ENCODE measurements at places on chromosomes 2 and 18.
A peak's percentile ranks its signal among the peaks of the same experiment; 100 is the strongest.

- DNase-seq, result no peak
These were observed 200.0 kb downstream of the CCDC102B start for GRCh38 chr18:68997845-68998244.

- no peak for DNase-seq
These were observed 55.0 kb downstream of the LYPD6 start for GRCh38 chr2:149385350-149385749.

GRCh38 chr18:75897386-75897785 lies 469.9 kb upstream of the SMIM21 start:
- DNase-seq, result no peak

DNA sequence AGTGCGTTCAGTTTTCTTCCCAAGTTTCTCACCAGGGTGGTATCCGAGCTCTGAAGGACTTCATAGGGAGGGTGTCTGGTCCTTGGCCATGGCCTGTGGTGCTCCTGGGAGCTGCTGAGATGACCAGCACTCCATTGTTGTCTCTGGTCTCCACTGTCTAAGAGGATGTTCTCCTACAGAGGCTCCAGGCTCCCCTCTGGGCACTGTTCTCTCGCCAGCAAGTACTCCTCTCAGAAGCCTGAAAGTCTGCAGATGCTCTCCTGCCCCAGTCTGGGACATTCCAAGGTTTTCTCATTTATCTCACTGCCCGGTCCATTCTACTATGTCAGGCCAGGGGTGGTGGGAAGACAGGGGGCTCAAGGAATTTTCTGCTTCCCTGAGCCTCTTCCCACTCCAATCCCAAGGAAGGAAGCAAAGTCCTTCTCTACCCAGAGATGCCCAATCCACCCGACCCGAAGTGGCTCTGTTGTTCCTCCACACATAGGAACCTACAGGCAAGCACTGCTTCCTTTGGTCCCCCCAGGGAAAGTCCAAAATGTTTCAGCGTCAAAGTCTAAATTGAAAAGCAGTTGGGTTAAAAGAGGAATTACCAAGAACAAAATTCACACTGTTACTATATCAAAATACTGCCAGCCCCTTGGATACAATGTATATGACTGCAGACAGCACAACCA lies 110.5 kb downstream of the GYPC start:
- no peak for DNase-seq

GRCh38 chr2:212665948-212666347 lies 127.3 kb upstream of the ERBB4 start:
- DNase-seq, result no peak

DNA sequence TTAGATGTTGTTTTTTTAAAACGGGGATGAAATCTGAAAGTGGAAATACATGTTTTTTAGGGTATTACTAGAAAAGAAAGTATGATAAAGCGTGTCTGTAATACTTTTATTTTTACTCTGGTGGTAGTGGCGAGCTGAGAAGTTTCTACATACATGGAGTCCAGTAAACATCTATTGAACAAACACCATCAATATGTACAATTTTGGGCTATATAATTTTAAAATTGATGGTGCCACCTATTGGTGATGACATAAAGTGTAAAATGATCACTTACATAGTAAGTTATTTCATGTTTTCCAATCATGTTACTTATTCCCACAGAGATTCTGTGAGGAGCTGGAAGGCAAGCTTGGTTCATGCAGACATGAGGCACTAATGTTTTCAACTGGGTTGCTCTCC lies 31.5 kb upstream of the NFE2L2 start:
- DNase-seq, result peak; percentile 33

DNA sequence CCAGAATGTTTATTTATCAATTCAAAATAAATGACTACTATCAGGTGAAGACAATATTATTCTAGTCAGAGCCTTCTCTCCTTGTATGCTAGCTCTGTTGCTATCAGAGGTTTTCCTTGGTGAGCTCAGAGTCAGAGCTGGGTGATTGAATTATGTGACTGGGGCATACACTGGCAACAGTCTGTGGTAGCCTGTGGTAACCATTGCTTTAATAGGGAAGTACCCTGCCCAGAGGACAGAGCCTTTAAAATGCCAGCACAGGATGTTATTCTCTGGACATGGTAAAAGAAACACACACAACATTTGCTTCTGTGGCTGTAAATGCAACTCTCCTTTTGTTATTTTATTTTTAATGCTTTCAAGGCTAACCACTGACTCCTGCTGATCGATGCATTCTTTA lies 124.7 kb downstream of the PPP1R1C start:
- DNase-seq, result no peak

- no peak for DNase-seq
These were observed 44.5 kb downstream of the PKP4 start for GRCh38 chr2:158501301-158501700.

DNA sequence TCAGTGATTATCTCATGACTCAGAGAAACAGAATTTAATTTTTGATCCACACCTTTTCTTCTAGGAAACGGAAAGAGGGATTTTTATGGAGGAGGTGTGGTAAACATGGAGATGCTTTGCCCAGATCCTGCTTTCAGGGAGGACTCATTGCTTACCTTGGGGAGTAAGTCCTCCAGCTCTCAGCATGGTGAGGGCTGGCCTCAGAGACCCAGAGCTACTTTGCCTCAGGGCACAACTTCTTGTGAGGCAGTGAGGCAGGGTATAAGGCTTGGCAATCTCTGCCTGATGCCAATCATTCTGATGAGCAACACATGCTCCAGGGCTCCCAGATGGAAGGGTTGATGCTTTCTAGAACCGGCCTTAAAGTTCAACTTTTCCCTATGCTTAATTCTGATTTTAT lies 189.9 kb upstream of the DCC start:
- DNase-seq, result no peak

DNA sequence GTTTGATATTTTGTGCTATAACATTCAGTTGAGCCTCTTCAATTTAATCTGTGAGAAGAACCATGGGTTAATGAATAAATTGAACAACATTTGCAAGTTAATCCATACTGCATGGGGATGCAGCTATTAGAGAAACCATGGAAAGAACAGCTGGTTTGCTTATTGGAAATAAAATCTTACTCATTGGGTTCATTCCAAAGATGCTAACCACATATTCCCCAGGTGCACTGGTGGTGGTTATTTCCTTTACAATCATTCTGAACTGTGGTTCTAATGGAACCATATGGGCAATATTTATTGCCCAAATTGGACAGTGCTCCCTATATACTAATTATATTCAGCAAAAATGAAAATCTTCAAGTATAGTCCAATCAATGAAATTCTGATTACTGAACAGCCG lies 1200.4 kb upstream of the CDH2 start:
- DNase-seq, result no peak

DNA sequence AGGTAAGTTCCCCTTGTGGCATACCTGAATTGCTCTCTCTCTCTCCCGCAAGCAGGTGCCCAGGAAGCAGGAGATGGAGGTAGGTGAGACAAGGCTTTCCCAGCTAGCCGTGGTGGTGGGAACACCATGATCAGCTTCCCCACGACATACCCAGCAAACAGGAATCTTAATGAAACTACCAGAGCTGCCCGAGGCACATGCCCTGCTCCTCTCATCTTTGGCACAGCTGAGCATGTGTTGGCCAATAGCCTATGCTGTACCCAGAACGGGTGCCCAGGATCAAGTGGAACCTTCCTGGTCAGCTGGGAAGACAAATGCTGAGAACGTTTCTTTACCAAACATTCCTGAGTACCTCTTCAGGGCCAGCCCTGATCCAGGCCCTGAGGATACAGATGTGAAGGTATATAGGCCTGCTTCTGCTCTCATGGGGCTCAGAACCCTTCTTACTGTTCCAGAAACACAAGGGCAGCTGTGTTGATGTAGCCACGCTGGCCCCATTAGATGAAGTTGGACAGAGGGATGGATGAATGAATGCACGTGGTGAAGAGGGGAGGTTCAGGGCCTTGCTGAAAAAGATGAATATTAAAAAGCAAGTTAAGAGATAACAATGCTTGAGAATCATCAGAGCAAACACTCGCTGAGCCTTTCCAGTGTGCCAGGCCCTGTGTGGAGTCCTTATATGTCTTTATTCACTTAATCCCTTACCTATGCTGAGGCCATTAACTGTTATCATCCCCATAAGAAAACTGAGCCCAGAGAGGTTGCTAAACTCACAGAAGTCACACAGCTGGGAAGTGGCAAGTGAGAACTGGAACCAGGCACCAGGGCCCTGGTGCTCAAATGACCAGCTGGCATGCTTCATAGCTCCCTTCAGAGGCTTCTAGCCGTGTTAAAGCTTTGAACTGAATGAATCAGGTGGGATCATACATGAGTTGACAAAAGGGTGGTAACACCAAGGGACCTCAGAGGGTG lies 68.8 kb upstream of the TMEM247 start:
- no peak for DNase-seq

DNA sequence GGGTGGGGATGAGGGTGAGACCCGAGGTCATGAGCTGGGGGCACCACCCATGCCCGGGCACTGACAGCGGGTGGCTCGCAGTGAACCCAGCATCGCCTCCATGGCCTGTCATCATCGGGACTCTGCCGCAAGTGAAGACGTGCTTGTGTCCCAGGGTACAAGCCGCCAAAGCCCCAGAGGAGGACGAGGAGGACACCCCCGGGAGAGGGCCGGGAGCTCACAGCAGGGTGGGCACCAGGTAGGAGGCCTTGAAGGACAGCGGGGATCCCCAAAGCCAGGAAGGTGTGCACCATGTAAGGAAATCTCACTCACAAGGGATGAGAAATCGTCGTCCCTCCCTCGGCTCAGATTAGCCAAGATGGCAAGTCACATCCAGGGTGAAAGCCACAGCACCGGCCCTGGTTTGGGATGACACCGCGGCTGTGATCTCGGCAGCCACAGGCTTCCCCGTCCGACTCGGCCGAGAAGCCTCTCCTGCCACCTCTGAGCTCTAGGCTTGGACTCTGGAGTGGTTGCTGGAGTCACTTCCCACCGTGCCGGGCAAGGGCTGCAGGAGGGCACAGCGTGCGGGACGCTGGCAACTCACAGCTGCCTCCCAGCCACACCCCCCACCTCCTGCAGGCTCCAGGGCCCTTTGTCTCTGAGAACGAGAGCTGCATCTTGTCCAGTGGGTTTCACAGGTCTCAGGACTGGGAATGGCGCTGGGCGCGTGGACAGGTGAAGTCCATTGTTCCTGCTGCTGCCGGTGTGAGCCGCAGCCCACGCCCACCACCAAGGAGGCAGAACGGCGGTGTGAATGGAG lies 81.6 kb upstream of the CTDP1 start:
- DNase-seq, result no peak

DNA sequence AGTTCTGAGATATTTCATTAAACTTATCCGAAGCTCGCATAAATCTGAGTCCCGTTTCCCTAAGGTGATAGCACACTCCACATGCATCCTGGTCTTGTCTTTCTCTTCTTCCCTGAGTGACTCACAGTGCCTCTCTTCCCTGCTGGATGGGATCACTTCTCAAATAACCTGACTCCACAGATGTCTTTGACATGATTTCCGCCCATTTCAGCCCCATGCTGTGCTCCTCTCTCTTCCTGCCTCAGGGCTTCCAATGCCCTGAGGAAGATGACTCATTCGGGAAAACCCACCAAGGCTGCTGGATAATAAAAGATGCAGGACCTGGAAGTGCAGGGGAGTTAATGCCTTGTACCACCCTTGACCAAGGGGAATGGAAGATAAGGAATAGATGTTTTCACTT lies 441.7 kb upstream of the SOX11 start:
- DNase-seq, result no peak

GRCh38 chr2:38656866-38657480 lies 8.9 kb upstream of the GALM start:
- DNase-seq, result no peak

DNA sequence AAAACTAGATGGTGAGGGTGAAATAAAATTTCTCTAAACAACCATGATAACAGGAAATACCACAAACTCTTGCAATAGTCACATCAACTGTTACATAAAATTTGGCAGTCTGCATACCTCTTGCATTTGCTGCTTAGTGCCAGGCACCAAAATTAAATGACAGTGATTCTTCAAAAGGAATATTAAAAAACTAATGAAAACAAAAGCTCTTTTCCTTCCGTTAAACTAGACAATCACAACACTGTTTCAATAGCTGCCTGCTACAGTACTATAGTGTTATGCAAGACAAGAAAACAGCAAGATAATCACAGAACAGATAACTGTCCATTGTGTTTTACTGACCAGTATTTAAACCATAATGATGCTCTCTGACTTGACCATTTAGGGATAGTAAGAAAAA lies 239.0 kb upstream of the SMAD7 start:
- no peak for DNase-seq

DNA sequence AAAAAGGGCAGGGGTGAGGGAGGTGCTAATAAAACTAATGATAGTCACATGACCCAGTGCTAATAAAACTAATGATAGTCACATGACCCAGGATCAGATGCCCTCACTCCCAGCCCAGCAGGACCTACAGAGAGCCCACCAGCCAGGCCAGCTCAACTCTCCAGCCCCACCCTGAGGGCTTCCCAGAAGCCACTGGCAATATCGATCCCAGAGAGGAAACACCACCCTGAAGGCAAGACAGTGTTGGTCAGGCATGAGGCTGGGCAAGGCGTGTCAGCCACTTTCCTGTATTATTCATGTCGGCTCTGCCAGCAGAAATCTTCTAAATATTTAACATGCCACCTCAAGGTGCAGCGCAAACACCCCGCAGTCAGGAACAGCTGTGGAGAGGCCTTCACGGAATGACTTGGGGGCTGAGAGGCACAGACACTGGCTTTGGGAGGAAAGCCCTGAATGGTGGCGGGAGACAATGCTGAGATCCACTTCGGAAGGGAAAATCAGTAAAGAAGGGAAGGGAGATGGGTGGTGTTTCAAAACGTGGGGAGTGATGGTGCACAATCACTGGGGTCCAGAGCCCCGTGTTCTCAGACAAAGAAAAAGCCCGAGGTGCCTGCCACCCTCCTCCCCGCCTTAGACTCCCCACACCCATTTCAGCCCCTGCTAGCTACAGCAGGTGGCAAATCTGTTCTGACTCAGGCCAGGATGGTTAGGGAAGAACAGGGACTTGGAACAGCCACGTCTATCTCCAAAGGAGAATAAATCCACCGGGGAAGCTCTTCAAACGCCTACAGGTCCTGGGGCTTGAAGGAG lies 1.4 kb downstream of the REEP1 start:
- DNase-seq, result no peak

- DNase-seq, result no peak
These were observed 895 bp upstream of the GLS start for GRCh38 chr2:190879474-190880377.

DNA sequence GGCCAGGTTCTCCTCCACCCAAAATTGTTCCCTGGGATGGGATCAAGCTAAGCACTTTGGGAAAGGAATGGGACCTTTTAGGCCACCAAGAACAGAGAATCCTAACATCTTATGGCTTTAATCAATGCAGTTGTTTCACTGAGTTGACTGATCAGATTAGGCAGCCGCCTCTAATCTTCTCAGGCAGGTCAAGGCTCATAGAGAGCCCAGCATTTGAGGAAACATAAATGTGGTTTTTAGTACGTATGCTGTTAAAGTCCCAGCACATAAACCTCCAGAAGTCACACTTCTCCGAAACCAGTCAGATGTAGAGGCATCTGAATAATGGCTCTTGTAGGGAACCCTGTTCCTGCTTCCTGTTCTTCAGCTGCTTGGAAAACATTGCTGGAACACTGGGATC lies 99.5 kb upstream of the RMDN2 start:
- DNase-seq, result no peak
